ENCODE measurements at places on chromosomes 2 and 18. TPM values are rescaled to one million over a fixed set of nuclear protein-coding genes. Genes with fewer than 3 reads are reported as not detected.

SGO2 gene
- total RNA-seq, result 3.2 TPM

DNA sequence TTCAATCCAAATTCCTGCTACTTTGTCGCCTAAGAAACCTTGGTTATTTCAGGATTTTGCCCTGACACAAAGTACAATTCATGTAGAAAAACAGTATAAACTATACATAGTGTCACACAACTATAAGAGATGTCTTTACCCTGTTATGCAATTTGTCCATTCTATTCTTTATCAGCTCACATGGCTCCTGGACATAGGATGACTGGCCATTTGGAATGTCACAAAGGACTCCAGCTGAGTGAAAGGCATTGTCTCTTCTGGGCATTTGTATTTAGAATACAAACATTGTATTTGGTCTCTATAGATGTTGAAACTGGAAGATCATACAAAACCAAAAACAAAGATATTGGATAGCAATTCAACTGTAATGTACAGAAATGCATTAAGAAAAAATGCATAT lies 944.6 kb upstream of the LRRTM1 start:
- no peak for DNase-seq

GRCh38 chr2:227451655-227451992 lies 20.3 kb upstream of the AGFG1 start:
- no peak for DNase-seq

DNA sequence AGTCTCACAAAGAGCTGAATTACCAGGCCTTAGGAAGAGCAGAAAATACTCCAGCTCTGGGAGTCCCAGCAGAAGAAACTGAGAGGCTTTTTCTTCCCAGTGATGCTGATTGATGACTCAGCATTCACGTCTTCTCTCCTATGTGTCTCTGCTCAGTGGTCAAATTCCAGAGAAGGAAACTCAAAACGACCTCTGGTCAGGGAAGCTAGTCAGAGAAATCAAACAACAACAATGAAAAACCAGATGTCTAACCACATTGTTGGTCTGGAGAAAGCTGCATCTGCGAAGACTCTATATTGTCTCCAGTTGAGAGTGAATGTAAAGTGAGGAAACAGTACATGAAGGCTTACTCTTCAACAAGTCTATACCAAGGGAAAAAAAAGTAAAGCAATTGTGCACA lies 28.6 kb upstream of the CERS6 start:
- DNase-seq, result peak; percentile 69

RGPD3 gene
- 0.59 TPM for total RNA-seq

GRCh38 chr2:119408221-119408619 lies 23.4 kb upstream of the TMEM37 start:
- no peak for DNase-seq

DNA sequence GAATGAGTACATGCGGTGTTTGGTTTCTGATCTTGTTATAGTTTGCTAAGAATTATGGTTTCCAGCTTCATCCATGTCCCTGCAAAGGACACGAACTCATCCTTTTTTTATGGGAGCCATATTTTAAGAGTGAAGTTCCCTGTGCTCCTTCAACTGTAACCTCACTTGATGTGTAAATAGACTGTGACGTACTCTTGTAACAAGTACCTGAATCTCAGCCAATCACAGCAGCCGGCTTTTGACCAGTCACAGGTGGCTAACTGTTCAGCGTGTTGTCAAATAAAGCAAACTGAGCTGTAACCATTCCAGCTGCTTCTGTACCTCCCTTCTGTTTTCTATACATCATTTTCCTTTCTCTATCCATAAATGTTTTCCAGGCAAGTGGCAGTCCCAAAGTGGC lies 774.3 kb upstream of the HS6ST1 start:
- no peak for DNase-seq

DNA sequence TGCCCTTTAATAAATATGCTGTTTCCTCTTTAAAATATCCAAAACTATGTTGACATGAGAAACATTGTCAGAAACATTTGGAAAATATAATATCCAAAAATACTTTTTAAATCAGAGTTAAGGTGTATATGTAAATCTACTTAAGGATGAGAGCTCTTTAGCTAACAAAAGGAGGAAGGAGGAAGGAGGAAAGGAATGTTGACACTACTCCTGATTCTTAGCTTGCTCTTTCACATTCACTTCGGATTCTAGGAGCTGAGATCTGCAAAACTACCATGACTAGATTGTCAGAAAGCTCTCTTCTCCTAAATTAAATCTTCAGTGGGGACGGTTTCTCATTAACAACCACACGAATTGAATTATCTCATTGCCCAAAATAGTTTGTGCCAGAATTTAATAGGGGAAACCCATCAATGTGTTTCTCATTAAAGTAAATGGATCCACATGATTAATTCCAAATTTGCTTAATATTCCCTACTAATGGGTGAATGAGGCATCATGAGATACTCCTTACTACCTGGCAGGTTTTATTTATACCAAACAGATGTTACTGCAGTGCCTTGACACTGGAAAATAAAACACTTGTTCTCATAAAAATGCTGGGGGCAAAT lies 509.1 kb downstream of the MBD2 start:
- no peak for DNase-seq

DNA sequence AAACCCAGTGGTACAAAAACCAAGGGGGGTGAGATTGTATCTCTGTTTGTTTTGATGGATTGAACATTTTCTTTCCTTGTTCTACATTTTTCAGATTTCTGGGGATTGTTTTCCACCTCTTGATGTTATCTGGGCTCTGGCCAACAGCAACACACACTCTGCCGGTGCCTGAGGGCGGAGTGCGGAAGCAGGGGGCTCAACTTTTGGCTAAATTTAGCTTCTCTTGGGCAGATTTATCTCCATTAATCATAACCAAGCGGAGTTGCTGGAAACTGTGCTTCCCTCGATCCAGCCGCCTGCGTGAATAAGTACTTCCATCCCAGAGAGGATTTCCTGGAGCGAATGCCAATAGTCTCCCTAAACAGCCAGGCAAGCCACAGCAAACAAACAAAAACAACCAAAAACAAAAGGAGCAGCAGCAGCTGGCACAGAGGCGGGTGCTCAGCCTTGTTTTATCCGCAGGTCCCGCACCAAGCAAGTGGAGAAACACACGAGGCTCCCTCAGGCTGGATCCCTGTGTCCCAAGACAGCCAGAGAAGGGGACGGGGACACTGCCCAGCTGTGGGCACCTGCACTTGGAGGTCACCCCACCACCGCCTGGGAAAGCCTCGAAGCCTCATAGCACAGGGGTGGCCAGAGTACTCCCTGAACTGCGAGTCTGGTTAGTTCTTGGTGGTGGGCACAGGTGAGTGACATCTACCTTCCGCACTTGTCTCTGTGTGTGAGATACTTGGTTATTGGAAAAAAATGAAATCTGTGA lies 143.4 kb downstream of the NDUFA10 start:
- no peak for DNase-seq

DNA sequence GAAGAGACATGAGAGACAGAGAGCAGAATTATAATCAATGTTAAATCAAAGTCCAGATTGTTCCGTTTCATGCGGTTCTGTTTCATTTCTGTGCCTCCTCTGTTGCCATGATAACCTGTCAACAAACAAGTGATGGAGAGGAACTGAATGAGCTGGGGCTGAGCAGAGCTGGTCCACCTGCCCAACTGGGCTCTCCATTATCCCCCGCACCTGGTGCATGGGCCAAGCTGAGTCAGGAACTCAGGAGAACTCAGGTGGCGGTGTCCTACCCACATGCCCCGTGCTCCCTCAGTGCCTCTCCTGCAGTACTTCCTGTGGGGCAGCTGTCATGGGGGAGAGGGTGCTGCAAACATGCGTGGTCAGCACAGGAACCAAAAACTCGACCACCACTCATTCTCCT lies 178.8 kb downstream of the TTC32 start:
- no peak for DNase-seq

IL36G gene
- total RNA-seq, result not detected

- DNase-seq, result no peak
These were observed 214.7 kb downstream of the CLIP4 start for GRCh38 chr2:29329899-29330298.

- no peak for DNase-seq
These were observed 60.9 kb downstream of the RIF1 start for GRCh38 chr2:151470556-151470955.

DNA sequence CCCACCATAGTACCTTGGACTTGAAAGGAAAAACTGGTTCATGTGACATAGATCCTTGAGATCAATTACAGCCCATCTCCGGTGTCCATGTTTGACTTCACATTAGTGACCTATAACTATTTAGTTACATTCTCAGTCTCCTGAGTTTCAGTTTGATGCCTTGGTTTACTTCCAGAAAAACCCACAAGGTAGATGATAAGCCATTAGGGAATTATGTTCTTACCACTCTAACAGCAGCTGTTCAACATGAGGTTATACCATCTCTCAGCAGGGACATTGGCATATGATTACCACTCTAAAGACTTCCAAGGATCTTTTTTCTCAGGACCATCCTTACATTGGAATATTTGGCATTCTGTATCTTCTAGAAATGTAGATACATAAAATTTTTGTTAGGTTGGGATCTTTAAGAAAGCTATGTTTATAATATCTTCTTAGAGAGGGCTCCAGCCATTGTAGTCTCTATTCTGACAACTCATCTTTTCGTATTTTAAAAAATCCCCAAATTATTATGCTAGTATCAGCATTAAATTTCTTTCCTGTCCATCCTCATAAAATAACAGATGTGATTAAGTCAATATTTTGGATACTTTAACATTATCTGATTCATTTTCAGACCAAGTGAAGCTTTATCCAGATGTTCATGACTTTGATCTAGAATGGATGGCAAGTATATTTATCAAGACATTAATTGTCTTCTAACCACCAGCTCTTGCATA lies 258.9 kb downstream of the RDH14 start:
- DNase-seq, result no peak

NAT8 gene
- total RNA-seq, result not detected

NGEF gene
- 4.7 TPM for total RNA-seq

DNA sequence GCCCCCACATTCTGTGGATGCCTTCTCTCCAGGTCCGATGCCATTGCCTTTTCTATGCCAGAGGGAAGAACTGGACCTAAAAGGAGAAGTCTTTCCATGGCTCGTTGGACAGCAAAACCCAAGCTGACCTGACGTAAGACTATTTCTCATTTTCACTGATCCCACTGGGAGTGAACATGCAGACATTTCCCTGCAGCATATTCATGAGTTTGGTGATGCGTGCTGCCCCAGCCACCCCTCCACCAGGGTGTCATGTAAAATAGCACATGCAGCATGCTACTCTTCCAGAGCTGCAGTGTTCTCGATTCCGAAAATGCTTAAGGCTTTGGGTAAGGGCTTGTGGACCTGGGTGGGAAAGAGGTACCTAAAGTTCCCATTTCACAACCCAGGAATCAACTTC lies 221.2 kb downstream of the UXS1 start:
- no peak for DNase-seq

AGAP1 gene
- 18.5 TPM for total RNA-seq

- no peak for DNase-seq
These were observed 17.6 kb downstream of the DHRS9 start for GRCh38 chr2:169086893-169087467.

GRCh38 chr2:150705357-150705756 lies 217.9 kb upstream of the RND3 start:
- DNase-seq, result no peak

GRCh38 chr2:118496870-118497611 lies 350.4 kb downstream of the EN1 start:
- no peak for DNase-seq

- no peak for DNase-seq
These were observed 49.6 kb downstream of the GALNT14 start for GRCh38 chr2:31088504-31089195.

DNA sequence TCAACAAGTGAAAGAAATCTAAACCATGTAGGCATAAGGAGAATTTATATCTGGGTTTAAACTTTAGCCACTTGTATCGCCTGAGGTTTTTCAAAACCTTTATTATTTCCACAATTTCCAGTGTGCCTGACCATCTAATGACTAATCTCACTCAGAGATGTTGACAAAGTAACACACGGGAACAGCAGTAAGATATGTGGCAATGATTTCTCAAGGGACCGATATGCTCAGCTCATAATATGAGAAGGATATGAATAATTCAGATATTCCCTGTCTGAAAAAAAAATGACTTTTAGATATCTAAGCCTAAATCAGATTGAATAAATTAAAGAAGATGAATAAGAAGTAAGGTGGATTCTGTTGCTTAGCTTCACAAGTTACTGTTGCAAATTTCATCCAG lies 43.5 kb downstream of the TMEM163 start:
- DNase-seq, result peak; percentile 39

- no peak for DNase-seq
These were observed 238.7 kb downstream of the ERBB4 start for GRCh38 chr2:212299943-212300342.

GRCh38 chr2:85504778-85505261 lies 34.1 kb upstream of the MAT2A start:
- peak; percentile 90 for DNase-seq

WDR75 gene
- total RNA-seq, result 36.2 TPM

DNA sequence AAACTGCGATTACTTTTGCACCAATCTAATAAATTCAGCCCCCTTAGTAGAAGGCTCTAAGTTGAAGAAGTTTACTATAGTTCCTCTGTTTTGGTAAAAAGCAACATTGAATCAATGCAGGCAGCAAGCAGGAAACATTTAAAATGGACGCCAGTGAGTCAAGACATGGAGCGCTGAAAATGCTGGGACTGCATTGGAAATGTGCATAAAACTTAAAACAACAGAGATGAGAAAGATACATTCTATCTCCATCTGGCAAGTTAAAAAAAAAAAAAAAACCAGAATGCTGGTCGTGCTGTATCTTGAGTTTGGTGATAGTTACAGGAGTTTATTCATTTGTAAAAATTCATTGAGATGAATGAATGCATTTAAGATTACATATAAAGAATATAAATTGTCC lies 117.0 kb upstream of the TWIST2 start:
- no peak for DNase-seq

GRCh38 chr2:133657591-133657990 lies 89.3 kb upstream of the NCKAP5 start:
- peak; percentile 58 for DNase-seq

DNA sequence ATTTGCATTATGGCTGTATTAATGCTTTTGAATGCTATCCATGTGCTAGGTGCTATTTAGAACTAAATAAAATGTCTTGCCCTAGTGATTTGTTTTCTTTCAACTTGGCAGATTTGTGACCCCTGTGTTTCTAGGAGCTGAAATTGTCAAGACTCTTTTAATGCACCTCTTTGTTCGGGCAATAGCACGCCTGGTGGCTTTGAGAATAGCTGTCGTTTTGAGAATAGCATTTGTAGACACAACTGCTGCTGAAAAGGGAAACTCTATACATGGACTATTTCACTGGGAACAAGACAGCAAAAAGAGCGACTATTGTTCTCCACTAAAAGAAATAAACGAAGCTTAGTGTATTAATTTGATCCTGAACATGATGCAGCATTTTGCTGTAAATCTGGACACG lies 352.1 kb upstream of the ZNF521 start:
- no peak for DNase-seq

- DNase-seq, result no peak
These were observed 354.2 kb upstream of the ACVR2A start for GRCh38 chr2:147490401-147491261.

DNA sequence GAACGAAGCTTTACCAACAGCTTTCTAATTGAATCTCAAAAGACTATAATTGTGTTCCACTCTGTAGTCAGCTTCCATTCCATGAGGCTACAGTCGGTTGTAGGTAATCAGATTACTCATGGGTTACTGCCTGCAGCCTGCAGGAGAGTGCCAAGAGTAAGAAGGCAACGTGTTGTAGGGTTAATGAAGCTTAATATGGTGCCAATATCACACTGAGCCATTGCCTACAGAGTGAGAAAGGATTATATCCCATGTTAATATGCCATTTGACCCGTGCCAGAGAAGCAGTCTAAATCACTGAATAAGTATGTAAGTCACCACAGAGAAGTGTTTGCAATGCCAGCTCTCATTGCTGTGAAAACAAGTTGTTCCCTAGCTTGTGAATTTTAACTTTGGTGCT lies 734.5 kb upstream of the ACVR2A start:
- DNase-seq, result no peak

CFC1 gene
- not detected for total RNA-seq

All from osteoblast (primary cell).